Right cardiac atrium (tissue), 5 donors: ENCODE measurements at places on chromosomes 7 and 10. TPM values are rescaled to one million over a fixed set of nuclear protein-coding genes. Genes with fewer than 3 reads are reported as not detected.

SUPV3L1 gene
- total RNA-seq: 29.9 TPM

DNA sequence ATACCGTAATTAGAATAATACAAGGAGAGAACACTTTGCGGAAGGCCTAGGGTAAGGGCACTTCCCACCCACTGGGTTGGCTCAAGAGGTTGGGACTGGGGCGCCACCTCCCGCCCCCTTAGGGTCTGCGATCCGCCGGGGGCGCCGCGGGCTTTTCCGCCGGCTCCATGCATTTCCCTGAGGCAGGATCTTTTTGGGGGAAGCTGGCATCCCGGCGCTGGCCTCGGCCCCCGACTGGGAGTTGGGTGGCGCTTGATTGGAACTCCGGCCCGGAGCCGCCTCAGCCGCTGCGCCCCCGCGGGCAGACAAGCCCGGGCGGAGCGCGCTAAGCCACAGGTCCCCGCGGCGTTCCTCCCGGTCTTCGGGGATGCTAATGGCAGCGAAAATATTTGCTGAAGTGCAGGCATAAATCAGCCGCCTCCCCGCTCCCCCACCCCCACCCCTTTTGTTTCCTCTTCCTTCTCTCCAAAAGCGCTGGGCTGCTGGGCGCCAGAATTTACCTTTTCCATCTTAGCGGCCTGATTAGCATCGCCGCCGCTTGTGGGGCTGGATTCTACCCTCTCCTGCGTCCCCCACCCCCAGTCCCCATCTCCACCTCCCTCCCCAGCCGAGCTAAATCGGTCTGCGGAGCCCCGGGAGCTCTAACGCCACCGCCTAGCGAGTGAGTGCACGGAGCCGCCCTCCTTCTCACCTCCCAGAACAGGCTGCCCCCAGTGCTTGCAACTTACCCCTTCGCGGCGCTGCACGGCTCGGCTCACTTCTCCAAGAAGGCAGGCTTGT, 5.1 kb downstream of the UNC5B start:
- no peak for DNase-seq

SSC4D gene
- 1.0 TPM for total RNA-seq

GRCh38 chr10:87661861-87662785, 2.4 kb downstream of the PAPSS2 start:
- DNase-seq: no peak

GRCh38 chr10:30241422-30242110, 107.5 kb downstream of the MTPAP start:
- no peak for DNase-seq

GRCh38 chr7:24701261-24702235, 55.7 kb downstream of the GSDME start:
- DNase-seq: no peak

DNA sequence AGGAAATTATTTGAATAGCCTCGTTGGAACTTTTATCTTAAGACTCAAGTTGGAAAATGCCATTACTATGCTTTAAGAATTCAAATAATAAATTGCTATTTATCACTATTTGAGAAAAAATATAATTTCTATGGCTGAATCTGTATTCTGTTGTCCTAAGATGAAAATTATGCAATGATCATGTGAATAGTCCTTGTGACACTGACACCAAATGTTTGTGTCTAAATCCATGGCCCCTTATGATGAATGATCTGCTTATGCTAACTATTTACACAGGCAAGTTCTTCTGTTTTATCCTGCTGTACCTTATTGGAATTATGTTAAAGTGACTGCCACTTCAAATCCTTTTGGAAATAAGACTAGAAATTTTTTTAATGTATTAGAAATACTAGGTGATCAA, 208.7 kb downstream of the DOCK4 start:
- DNase-seq: no peak

FOXI2 gene
- 0.06 TPM for total RNA-seq

DNA sequence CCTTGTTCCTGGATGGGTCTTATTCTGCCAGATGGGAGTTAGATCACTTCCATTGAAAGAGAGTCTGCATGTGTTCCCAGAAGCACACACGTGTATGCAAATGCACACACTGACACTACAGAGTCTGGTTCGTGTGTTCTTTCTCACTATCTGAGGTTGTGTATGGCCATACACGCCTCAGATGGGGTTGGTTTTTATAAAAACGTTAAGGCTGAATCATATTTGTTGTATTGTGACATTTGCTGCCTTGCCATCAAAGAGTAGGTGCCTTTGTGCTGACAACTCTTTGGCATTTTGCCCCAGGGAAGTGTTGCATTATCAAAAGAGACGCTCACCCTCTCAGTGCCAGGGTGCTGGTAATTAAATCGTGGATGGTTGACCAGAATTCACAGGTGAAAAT, 37.7 kb upstream of the HDAC9 start:
- no peak for DNase-seq

GRCh38 chr10:11794566-11794965, 28.6 kb upstream of the PROSER2 start:
- no peak for DNase-seq

DNA sequence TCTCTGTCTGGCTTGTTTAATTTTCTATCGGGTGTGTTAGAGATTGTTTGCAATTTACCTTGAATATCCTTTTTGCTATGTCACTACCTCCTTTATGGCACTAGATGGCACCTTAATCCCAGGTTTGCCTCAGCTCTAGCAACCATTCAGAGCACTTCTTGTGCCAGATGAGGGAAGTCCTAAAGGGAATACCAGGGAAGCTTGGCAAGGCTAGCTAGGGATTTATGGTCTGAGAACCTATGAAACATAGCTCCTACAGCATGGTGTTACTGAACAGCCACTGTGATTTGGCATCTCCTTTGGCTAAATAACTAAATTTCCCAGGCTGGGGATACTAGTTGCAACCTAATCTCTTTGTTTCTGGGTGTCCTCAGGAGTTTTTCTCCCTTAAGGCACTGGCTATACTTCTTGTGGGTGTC, 69.0 kb upstream of the VOPP1 start:
- no peak for DNase-seq

GRCh38 chr10:93368210-93368609, 113.9 kb downstream of the MYOF start:
- DNase-seq: peak; percentile 71

COL17A1 gene
- total RNA-seq: 0.14 TPM

RBP4 gene
- 2.6 TPM for total RNA-seq

ANKRD30A gene
- not detected for total RNA-seq

SYT15B gene
- total RNA-seq: 1.0 TPM

DNA sequence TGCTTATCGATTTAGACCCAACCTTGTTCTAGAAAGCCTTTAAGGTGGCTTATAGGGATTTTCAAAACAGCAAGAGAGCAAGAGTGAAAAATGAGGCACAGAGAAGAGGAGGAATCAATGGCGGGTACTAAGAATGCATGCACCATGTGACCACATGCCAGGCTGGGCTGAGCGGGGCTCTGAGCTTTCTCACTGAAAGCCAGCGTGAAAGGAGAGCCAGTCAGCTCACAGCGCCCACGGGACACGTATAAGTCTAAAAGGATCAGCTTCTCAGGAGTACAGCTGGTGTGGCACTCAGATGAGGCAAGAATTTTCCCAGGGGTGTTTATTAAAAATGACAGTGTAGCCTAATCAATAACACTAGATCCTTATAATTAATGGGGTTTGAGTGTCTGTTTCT, 114.3 kb downstream of the SLIT1 start:
- no peak for DNase-seq

- no peak for DNase-seq
Observed at GRCh38 chr10:56537984-56538383, 176.9 kb upstream of the ZWINT start.

DNA sequence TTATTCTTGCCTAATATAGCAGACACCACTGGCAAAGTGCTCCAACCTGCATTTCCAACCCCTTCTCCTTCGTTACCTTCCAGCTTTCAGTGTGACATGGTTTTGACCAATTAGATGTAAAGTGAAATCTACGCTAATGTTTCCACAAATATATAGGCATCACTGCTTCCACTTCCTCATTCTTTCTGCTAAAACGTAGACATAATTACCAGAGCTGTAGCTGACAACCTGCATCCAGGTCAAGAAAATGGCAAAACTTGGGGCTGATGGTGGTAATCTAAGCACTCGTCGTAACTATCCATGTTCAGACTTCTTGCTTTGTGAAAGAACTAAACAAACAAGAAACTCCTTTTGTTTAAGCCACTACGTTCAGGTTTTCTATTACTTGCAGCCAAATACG, 41.8 kb upstream of the COL1A2 start:
- no peak for DNase-seq

DNA sequence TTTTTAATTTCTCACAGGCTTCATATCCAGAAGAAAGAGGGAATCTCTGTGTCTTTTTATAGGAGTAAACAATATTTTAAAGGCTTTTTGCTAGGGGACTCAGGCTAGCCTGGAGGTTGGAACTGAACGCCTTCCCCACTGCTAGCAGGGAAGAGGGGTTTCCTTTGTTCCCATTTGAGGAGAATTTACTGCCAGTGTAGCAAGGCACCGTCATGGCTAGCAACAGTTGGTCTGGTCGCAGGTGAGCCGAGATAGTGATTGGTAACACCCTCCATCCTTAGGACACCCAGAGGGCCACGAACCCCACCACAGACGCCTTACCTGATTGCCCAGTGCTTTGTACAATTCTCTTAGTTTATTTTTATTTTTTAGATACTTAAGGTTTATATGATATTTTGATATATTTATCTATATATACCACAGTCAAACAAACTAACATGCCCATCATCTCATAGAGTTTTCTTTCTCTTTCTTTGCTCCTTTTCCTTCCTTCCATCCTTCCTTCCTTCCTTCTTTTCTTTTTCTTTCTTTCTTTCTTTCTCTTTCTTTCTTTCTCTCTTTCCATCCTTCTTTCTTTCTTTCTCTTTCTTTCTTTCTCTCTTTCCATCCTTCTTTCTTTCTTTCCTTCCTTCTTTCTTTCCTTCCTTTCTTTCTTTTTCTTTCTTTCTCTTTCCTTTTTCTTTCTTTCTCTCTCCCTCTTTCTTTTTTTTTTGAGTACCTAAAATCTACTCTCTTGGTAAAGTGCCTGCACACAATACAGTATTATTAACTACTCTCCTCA, 219.0 kb upstream of the AKR1E2 start:
- DNase-seq: no peak

DNA sequence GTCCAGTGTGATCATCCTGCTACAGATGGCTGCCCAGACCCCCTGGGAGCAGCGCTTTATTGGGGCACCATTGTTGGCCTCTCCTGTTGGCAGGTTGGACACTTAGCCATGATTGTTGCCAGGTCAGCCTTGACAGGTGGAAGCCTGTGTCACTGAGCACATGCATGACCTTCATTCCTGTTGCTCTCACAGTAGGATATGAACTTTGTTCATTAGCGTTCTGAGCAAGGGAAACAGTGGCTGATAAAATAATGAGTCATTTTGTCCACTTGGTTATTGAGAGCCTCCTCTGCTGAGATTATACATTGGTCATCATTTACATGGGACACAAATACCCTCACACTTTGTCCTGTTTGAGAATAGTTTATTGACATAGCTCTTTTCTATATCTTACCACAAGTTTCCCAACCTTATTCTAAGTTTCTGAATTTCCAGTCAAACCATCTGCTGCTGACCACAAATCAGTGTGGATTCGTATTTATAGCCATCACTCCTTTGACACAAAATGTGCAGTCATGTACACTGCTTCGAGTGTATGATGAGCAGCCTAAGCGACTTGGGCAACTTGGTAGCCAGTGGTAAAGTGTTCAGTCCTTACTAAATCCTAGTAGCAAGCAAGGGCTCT, 102.6 kb downstream of the TPST1 start:
- no peak for DNase-seq

DNA sequence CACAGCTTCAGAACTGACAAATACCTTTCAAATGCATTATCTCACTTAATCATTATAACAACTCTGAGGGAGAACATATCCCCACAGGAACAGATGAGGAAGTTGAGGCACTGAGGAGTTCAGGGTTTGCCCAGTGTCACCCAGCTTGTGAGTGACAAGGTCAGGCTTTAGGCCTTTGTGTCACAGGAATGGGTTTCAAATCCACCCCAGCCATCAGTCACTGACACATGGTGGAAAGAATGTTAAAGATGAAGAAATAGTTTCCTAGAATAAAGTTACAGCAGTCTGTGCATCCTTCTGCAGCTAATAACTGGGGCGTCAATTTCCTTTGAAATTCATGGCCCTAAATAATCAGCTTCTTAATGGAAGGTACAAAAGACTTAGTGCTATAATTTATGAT, 37.8 kb downstream of the SGCE start:
- DNase-seq: no peak

DNA sequence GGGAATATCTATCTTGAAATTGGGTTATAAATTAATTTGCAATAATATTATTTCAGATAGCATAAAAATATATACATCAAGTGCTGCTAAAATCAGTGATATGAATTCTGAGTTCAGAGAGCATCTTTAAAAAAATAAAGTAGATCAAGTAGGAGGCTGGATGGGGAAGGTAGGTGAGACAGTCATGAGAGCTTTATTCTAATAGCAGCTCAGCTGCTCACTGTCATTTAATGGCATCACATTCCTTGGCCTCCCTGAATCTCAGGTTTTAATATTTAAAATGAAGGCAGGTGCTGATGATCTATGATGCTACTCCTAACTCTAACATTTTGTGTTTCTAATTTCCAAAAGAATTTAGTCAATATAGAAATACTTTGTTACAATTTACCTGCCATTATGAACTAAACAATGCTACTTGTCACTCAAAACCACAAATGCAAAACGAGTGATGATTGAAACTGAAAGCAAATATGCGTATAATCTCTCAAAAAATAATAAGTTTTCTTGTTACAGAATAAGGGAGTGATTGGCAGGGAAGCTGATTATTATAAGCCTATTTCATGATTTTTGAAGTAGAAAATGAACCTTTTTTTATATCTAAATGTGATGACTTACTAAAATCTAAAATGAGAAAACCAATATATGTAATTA, 147.6 kb upstream of the CSTF2T start:
- no peak for DNase-seq

- no peak for DNase-seq
Observed at GRCh38 chr10:116336866-116337265, 12.6 kb downstream of the CCDC172 start.

DNA sequence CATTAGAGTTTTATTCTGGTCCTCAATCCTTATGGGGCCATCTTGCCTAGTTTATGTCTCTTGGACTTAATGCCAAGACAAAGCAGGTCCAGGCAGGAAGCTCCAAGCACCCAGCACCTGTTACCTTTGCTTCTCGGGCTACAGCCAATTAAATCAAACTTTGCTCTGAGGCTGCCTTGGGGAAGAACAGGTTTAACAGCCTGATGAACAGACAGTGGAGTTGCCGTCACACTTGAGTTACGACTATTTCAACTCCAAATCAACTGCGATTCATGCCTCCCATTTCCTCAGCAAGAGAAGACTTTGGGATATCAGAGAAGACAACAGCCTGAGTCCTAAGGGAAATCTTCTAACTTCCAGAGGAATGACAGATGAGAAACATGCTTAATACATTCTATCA, 62.2 kb downstream of the XPNPEP1 start:
- no peak for DNase-seq

EIF3B gene
- 78.2 TPM for total RNA-seq

FHIP2A gene
- total RNA-seq: 27.5 TPM

MEPCE gene
- 23.4 TPM for total RNA-seq

LIPF gene
- not detected for total RNA-seq

PDK4 gene
- 53.0 TPM for total RNA-seq
